ENCODE measurements at places on chromosomes 2 and 18.

- DNase-seq, result no peak
These were observed 172.5 kb downstream of the NCK2 start for GRCh38 chr2:105917226-105917625.

DNA sequence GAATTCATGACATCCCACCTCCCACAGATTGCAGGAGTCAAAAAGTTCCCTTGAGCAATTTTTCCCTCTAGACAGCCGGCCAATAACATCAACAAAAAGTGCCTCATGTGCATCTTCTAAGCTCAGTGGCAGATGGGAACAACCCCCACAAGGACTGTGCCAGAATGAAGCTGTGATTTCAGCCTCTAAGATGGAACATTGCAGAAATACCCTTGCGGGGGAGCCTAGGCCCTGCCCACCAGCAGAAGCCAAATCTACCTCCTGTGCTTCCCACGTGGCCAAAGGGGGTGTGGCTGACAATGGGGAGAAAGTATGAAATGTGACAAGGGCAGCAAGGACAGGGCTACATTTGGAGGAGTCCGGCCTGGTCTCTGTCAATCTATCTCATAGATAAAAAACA lies 482.3 kb downstream of the TGIF1 start:
- DNase-seq, result no peak

- DNase-seq, result no peak
These were observed 61.6 kb upstream of the ATP8B1 start for GRCh38 chr18:57864615-57865121.

DNA sequence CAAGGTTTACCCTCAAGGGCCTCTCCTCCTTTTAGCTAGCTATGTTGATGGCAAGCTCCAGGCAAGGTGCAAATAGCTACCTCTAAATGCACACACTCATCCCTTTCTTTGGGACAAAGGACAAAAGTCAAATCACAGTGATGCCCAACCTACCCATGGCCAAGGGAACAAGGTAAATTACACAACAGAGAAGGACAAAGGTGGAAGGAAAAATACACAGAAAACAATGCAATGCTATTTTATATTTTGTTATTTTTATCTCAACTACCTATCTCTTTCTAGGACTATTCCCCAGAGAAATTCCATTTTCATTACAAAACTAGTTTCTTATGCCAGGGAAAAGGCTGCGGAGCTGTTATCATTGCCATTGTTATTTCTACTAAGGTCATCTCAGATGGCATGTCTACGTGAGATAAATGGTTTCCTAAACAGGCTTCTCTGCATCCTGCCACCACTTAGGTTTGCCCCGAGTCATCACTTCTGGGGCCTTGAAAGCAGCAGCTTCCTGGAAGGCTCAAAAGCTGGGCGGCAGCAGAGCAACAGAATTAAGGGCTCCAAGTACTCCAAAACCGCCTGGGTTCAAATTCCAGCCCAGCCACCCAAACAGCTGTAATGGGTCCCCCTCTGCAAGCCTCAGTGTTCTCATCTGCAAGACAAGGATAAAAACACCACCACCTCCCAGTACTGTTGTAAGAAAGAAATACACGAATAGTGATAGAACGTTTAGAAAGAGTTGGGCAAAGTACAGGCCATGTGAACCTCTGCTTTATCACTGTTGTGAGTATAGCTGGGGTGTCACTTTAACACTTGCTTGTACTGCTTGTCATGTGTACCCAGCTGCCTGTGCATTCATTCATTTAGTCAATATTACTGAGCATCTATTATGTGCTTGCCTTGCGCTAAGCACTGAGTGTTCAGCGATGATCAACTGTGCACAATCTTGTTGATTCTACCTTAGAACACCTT lies 20.9 kb downstream of the BCL2 start:
- DNase-seq, result no peak

GRCh38 chr2:166494140-166494624 lies at the start of gene SCN7A:
Gene SCN7A, minus strand, starts transcription at chr2:166494249. Its CDS starts 16,553 bp downstream, at chr2:166477696.
- DNase-seq, result no peak
